ENCODE measurements at places on chromosomes 1 and 21.

GRCh38 chr1:21241771-21242581, 48.3 kb downstream of the ECE1 start:
- no peak for DNase-seq

DNA sequence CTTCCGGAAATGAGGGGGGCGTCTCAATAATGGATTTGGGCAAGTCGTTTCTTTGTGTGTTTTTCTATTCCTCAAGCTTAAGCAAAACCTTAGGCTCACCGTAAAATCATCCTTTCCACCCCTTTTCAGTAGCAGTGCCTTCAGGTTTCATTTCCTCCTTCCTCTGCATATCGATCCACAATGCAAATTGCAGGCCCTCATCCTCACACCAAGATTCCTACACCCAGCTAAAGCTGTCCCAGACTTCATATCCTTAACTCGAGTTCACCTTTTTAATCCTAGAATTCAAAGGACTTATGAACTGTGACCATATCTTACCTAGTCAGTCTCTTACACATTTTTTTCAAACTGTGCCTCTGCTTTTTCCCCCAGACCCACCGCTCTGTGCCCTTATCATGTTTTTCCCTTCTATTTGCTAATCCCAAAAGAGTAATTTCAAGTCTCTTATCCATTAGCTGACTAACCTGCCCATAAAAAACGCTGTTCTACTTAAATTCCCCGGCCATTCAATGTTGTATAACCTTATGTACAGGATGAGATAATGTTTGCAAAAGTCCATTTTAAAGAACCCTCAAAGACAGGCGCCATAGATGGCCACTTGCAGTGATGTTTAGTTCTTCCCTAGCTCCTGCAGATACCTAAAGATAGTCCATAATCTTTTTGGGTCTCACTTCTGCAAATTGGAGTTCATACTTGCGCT, 1.5 kb downstream of the AKIRIN1 start:
- DNase-seq: no peak

DNA sequence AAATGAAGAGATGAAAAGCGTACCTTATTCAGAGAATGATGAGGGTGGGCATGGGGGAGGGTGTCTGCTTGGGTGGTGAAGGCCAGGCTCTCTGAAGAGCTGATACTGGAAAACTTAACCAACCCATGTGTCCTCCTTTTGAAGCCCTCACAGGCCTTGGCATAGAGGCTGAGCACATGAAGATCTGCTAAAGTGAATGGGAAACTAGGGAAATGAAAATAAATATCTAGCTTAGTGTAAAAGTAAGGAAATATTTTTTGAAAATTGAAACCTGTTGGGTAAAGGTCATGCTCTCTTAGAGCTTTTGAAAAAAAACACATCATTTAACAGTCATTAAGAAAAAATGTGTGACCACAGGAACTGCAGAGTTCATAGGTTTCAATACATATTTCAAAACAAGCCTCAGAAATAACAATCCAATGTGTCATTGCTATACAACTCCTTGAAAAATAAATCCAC, 40.5 kb upstream of the RALGPS2 start:
- no peak for DNase-seq

GRCh38 chr1:230515451-230516145, 89.5 kb upstream of the PGBD5 start:
- no peak for DNase-seq

DNA sequence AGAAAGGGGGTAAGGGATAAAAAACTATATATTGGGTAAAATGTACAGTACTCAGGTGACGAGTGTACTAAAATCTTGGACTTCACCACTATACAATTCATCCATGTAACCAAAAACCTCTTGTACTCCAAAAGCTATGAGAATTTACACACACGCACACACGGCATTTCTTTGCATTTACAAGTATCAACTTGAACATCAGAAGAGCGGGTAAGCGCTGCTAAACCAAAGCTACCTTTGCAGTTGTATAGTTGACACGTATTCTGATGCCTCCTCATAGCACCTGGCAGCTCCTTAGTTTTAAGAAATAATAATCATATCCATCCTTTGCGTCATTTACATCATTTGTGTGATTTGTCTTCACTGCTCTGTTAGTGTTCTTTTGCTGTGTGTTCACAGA, 17.6 kb downstream of the CDC42BPA start:
- DNase-seq: no peak

DNA sequence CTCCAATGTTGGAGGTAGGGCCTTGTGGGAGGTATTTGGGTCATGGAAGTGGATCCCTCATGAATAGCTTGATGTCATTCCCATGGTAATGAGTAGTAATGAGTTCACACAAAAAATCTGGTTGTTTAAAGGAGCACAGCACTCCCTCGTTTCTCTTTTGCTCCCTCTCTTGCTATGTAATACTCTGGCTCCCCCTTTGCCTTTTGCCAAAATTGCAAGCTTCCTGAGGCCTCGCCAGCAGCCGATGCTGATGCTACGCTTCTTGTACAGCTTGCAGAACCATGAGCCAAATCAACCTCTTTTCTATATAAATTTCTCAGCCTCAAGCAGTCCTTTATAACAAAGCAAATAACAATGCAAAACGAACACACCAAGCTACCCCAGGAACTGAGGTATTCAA, 80.9 kb downstream of the LHX9 start:
- no peak for DNase-seq

- no peak for DNase-seq
Measured at GRCh38 chr1:232873412-232873811, 68.2 kb downstream of the MAP10 start.

DNA sequence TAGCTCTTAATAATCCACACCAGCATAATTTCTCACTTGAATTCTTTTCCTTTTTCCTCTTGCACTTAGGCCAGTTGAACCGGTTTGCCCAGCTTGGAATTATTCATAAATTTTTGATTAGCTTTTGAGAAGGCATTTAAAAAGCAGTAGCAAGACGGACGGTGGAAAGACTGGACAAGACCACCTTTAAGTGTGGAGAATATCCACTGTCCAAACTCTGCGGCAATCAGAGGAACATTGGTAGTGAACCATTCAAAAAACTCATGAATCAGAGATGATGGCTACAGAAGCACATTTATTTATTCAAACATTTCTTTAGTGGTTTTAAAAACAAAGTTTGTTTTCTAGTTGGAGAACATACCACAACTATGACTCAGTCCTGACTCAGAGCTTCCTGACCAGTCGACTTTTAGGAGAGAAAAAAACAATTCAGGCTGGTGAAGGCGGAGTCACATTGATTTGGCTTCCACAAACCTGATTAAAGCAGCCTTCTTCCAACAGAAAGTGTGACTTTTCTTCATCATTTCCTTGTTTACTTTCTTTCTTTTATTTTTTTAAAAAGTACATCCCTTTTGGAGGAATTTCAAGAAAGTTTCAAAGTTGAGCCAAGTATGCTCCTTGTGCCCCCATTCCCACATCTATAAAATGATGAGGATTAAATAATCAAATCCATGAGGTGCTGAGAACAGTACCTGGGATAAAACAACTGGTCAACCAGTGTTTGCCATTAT, 128.8 kb downstream of the ADSS2 start:
- no peak for DNase-seq
